ENCODE measurements at places on chromosomes 3 and 15.

GRCh38 chr3:13764161-13764560 lies 115.7 kb downstream of the WNT7A start:
- no peak for DNase-seq

- no peak for DNase-seq
Observed at GRCh38 chr15:84684092-84684491, 26.1 kb upstream of the NMB start.

DNA sequence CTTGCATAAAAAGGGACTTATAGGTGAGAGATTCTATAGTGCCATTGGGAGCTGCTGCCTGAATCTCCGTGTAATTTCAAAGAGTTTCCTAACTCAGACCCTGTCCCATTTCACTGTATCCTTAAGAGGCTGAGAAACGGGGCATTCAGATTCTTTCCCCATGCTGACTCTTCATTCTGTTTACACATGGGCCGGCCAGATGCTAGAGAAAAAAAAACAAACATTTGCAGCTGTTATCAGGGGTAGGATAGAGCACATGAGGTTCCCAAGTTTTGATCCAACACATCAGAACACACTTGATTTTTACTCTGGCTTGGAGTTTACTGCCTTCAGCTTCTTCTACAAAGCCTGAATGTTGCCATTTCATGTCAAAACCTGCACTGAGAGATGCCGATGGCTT lies 215.9 kb upstream of the TPRG1 start:
- no peak for DNase-seq

DNA sequence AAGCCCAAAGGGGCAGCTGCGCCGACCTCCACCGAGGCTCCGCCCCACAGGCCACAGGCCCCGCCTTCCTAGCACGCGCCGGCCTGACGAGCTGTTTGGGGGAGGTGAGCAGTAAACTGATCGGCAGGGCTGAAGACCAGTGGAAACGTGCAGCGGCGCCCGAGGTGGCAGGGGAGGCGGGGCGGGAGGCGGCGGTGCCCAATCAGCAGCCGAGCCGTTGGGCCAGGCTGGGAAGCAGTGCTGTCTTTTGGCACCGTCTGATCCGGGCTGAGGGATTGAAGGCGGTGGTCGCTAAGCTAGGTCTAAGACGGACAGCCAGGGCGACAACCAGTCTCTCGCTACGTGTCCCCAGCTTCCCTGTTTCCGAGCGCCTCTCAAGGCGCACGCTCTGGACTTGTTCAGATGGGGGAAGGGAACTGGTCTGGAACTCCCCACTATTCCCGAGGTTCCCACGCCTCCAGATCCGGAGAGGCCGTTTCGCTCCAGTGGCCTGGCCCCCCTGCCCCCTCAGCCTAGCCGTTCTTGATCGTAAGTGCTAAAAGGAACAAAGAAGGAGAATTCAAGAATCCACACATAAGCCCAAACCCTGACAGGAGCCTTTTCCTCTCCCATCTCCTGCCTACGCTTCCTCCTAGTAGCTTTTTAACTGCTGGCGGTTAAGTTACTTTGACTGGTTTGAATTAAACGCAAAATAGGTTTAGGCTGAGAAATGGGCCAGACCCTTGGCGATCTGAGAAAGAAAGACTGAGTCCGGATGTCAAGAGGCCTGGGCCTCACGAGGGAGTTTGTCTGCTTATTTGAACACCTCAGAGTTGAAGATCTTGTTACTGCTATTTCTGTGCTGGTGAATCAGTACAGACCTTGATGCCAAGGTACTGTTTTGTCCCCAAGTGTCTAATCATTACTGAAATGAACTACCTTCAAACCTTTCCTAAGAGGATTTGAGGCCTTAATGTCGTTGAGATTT lies at the start of gene FMN1:
Gene FMN1, minus strand, starts transcription at position 11 of the 967 bp plus-strand sequence. CDS start 39,800 bp downstream, outside the sequence.
- no peak for DNase-seq

GRCh38 chr3:101124125-101124524 lies 130.9 kb upstream of the ABI3BP start:
- no peak for DNase-seq

- no peak for DNase-seq
Observed at GRCh38 chr3:197289726-197290125, 8.7 kb downstream of the DLG1 start.

GRCh38 chr3:123610331-123610730 lies 25.5 kb upstream of the HACD2 start:
- no peak for DNase-seq

DNA sequence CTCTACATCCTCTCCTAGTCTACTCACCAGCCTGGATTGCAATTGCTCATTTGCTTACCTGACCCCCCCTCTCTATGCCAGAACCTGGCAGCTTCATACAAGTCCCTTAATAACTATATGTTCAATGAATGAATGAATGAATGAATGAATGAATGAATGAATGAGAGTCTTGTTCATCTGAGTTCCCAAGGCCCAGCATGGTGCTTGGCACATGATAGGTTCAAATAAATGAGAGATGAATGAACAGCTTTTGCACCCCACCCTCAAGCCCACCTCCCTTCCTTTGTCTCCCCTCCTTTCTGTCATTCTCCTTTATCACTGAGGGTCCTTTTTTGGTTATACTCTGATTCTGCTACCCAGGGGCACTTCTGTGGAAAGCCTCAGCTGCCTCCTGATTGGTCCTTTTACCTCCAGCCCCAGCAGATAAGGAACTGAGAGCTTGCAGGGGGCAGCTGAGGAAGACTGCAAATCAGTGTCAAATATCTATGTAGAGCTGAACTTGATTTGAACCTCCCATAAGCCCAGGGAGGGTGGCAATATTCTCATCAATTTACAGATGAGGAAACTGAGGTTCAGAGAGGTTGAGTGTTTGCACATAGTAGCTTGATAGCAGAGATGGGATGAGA lies 54.1 kb upstream of the CHRNB4 start:
- no peak for DNase-seq
